ENCODE measurements at places on chromosomes 7 and 10.

DNA sequence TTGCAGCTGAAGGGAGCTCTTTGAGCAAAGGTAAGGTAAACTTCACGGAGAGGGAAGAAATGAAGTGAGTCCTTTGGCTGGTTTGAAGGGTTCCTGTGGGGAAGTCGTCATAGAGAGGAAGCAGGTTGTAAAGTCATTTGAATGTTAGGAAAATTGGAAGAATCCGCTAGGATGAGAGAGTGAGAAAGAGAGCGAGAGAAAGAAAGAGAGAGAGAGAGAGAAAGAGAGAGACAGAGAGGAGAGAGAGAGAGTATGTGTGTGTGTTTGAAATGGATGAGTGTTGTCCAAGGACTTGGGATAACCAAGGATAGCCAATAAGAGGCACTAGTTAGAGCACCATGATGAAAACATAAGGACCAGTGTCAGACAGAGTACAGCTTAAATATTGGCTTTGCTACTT, 43.1 kb downstream of the FEZF1 start:
- no peak overlapping the region for H3K27ac ChIP-seq
- no peak overlapping the region for H3K4me3 ChIP-seq
- DNase-seq, result no peak
- H3K27me3 ChIP-seq, result peaks cover 6% of the 10 kb centered on the region
- no peaks in the 10 kb centered on the region for H3K36me3 ChIP-seq

DNA sequence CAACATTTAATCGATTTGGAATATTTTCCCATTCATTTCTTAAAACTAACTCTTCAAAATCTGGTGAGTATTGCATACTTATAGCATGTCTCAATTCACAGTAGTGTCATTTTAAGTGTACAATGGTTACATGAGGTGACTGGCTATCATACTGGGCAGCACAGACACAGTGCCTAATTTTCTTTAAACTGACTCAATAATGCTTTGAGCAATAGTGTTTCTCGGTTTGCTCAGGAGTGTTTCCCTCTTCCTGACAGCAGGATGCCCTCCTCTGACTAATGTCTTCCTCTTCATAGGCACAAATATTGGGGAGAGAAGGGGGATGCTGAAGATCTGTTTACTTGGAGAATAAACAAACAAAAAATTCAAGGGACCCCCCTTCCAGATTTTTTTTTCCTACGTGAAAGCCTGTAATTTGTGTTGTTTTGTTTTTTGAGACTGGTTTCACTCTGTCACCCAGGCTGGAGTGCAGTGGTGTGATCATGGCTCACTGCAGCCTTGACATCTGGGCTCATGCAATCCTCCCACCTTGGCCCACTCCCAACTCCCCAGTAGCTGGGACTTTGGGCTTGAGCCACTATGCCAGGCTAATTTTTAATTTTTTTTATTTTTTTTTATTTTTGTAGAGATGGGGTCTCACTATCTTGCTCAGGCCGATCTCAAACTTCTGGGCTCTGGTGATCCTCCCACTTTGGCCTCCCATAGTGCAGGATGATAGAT, 2.2 kb downstream of the MRC1 start:
- H3K4me3 ChIP-seq, result peak overlapping the region; percentile 13
- H3K36me3 ChIP-seq, result no peaks in the 10 kb centered on the region
- DNase-seq, result no peak
- peak overlapping the region; percentile 78 for H3K27ac ChIP-seq
- peaks cover 4% of the 10 kb centered on the region for H3K27me3 ChIP-seq

DNA sequence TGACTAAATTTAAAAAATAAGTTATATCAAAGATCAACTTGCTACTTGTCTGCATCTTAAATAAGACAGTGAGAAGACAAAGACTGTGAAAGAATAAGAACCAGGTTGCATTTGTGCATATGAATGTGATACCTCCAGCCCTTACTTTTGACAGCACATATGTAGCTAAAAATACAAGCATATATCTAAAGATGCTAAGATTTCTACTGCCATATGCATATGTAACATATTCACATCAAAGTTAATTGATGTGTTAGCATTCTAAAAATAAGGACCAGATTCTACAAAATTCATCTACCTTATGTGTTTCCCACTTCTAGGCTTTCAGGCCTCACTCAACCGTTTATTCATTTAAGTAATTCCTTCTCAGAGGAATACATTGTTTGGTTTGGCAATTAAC, 1120.3 kb upstream of the LRRTM3 start:
- H3K4me1 ChIP-seq, result no peaks in the 10 kb centered on the region
- H3K27ac ChIP-seq, result no peak overlapping the region

- H3K4me3 ChIP-seq, result no peak overlapping the region
- H3K27ac ChIP-seq, result no peak overlapping the region
- no peaks in the 10 kb centered on the region for H3K27me3 ChIP-seq
- no peaks in the 10 kb centered on the region for H3K36me3 ChIP-seq
These were observed 64.9 kb downstream of the MYOF start for GRCh38 chr10:93417266-93417665.

DNA sequence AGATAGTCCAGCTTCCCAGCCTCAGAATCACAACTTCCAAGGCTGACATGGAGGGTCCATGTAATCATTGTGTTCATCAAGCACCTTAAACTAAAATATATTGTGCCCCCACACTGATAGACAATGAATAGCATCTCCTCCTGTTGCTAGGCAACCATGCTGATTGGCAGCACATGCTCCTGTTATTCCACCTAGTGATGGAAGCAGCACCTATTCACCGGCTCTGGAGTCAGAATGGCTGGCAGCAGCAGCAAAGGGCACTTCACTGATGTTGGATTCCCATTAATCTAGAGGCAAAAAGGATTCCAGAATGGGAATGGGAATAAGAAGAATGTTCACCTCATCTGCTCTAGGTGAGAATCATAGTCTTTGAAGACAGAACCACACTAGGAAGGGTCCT, 55.0 kb downstream of the RELN start:
- H3K4me3 ChIP-seq, result no peak overlapping the region
- no peaks in the 10 kb centered on the region for H3K36me3 ChIP-seq
- no peaks in the 10 kb centered on the region for H3K4me1 ChIP-seq
- DNase-seq, result no peak
- H3K27me3 ChIP-seq, result no peaks in the 10 kb centered on the region

GRCh38 chr10:126264102-126265018, 123.9 kb downstream of the ADAM12 start:
- H3K4me1 ChIP-seq, result no peaks in the 10 kb centered on the region
- no peaks in the 10 kb centered on the region for H3K36me3 ChIP-seq
- no peak overlapping the region for H3K27ac ChIP-seq
- H3K27me3 ChIP-seq, result no peaks in the 10 kb centered on the region
- no peak overlapping the region for H3K4me3 ChIP-seq
- no peak for DNase-seq

GRCh38 chr7:42226354-42226941, 10.6 kb downstream of the GLI3 start:
- no peaks in the 10 kb centered on the region for H3K36me3 ChIP-seq
- no peak overlapping the region for H3K4me3 ChIP-seq
- H3K27ac ChIP-seq, result no peak overlapping the region
- no peak for DNase-seq
- H3K4me1 ChIP-seq, result peaks cover 11% of the 10 kb centered on the region
- peaks cover 35% of the 10 kb centered on the region for H3K27me3 ChIP-seq

- no peak for DNase-seq
- H3K27ac ChIP-seq, result no peak overlapping the region
- H3K4me3 ChIP-seq, result no peak overlapping the region
- H3K27me3 ChIP-seq, result no peaks in the 10 kb centered on the region
- H3K36me3 ChIP-seq, result no peaks in the 10 kb centered on the region
- H3K4me1 ChIP-seq, result no peaks in the 10 kb centered on the region
These were observed 49.3 kb downstream of the TPK1 start for GRCh38 chr7:144786522-144786921.

DNA sequence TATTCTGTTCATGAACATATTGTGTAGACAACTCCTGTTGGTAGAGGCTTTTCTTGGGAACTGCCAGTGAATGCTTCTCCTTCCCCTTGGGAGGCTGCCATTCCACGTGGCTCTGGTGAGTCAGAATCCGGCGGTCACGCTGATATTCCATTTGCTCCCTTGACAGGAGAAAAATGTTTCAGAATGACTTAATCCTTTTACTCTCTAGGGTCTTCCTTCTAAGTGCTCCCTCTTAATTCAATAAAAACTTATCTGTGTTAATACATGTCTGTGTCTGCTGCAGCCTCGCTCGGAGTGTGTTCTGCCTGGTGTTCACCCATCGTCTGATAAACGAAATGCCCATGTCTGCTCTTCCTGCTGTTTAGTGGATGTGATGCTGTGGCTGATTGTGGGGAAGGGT, 278.6 kb downstream of the ARHGAP12 start:
- no peak overlapping the region for H3K27ac ChIP-seq
- DNase-seq, result no peak
- H3K4me3 ChIP-seq, result no peak overlapping the region

DNA sequence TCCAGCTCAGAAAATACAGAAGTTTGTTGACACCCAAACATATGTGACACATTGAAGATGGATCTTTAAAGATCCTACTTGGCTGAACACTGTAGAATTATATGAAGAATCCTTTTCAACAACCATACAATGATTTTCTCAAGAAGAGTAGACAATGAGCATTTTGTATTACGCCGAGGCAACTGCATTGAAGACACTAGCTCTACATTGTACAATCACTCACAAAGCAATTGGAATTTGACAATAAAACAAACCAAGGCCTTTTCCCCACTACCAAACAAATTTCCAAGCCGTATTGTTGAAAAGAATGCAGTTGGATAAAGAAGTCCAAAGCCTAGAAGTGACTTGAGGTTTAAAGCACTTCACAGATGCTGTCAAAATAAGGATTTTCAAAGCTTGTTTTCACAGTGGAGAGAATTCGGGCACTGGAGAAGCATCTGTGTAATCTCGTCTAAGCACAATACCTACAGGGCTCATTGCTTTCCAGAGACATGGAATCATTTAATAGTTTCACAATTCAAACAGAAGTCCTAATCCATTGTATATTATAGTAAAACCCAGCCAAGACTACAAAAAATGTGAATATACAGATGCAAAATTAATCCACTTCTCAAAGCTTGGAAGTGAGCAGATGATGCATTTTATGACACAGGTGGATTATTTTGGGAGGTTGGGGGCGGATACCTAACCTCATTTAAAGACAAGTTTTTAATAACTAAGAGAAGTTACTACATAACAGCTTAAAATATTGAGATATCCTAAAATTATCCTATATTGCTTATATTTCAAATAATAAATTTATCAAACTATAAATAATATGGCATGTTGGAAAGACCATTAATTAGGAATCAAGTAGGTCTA, 78.6 kb downstream of the SORCS1 start:
- H3K27me3 ChIP-seq, result no peaks in the 10 kb centered on the region
- no peak for DNase-seq
- no peaks in the 10 kb centered on the region for H3K4me1 ChIP-seq

GRCh38 chr10:47332371-47332770, 10.1 kb downstream of the GDF2 start:
- H3K27me3 ChIP-seq, result no peaks in the 10 kb centered on the region
- H3K4me3 ChIP-seq, result no peak overlapping the region
- H3K27ac ChIP-seq, result no peak overlapping the region

GRCh38 chr10:119023553-119023868, 6.0 kb upstream of the NANOS1 start:
- DNase-seq, result no peak
- H3K27ac ChIP-seq, result no peak overlapping the region

- H3K36me3 ChIP-seq, result peaks cover 9% of the 10 kb centered on the region
- H3K27ac ChIP-seq, result no peak overlapping the region
- no peak for DNase-seq
- H3K27me3 ChIP-seq, result no peaks in the 10 kb centered on the region
These were observed 14.6 kb downstream of the STX1A start for GRCh38 chr7:73704640-73705550.

- H3K36me3 ChIP-seq, result no peaks in the 10 kb centered on the region
- H3K4me1 ChIP-seq, result peaks cover 36% of the 10 kb centered on the region
- H3K4me3 ChIP-seq, result peak overlapping the region; percentile 89
- DNase-seq, result no peak
- peak overlapping the region; percentile 93 for H3K27ac ChIP-seq
These were observed 652 bp downstream of the PCGF5 start for GRCh38 chr10:91220954-91221675.

DNA sequence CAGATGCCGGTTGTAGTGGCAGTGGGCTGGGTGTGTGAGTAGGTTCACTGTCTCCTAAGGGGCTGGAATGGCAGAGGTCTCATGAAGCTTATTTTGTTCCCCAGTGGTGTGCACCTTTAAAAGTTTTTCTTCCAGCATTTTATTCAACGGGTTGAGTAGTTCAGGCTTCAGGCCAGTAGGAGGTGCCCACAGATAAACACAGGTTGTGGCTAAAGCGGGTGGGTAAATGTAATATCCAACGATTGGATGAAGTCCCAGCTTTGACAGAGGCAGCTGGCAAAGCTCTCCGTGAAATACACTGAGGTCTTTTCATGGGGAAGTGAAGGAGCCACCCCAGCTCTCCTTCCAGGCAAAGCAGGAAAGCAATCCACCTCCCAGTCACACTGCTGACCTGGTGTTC, 339.8 kb upstream of the LRRTM3 start:
- H3K36me3 ChIP-seq, result no peaks in the 10 kb centered on the region
- H3K4me1 ChIP-seq, result no peaks in the 10 kb centered on the region
- H3K27ac ChIP-seq, result no peak overlapping the region
- no peak overlapping the region for H3K4me3 ChIP-seq
- DNase-seq, result no peak

GRCh38 chr7:121329191-121330052, 622 bp downstream of the WNT16 start:
- peak overlapping the region; percentile 47 for H3K27ac ChIP-seq
- DNase-seq, result peak; percentile 87
- peak overlapping the region; percentile 46 for H3K4me3 ChIP-seq
- H3K4me1 ChIP-seq, result peaks cover 5% of the 10 kb centered on the region
- no peaks in the 10 kb centered on the region for H3K36me3 ChIP-seq

DNA sequence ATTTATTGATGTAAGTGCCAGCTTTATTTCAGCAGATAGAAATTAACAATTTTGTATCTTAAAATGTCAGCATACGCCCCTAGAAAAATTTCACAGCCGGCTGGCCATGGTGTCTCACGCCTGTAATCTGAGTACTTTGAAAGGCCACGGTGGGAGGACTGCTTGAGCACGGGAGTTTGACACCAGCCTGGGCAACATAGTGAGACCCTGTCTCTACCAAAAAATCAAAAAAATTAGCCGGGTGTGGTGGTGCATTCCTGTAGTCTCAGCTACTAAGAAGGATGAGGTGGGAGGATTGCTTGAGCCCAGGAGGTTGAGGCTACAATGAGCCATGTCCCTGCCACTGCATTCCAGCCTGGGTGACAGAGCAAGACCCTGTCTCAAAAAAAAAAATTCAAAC, 14.1 kb downstream of the GTF2I start:
- H3K36me3 ChIP-seq, result no peaks in the 10 kb centered on the region
- H3K27me3 ChIP-seq, result no peaks in the 10 kb centered on the region
- no peak overlapping the region for H3K27ac ChIP-seq
- peaks cover 72% of the 10 kb centered on the region for H3K4me1 ChIP-seq

GRCh38 chr7:136976504-136977251, 108.2 kb downstream of the CHRM2 start:
- H3K27ac ChIP-seq, result no peak overlapping the region
- no peaks in the 10 kb centered on the region for H3K36me3 ChIP-seq
- DNase-seq, result no peak
- H3K4me3 ChIP-seq, result no peak overlapping the region
- no peaks in the 10 kb centered on the region for H3K27me3 ChIP-seq
- no peaks in the 10 kb centered on the region for H3K4me1 ChIP-seq
